Suppressor macrophage treated with lipopolysaccharide for 1 hour (primary cell): ENCODE measurements at places on chromosomes 6 and 20.

GRCh38 chr6:109308018-109308492, 74.2 kb downstream of the CD164 start:
- DNase-seq: peak; percentile 96

GRCh38 chr20:14902432-14903089, 565.1 kb upstream of the FLRT3 start:
- no peak for DNase-seq

GRCh38 chr20:59463541-59463940, 140.8 kb upstream of the PHACTR3 start:
- no peak for DNase-seq

DNA sequence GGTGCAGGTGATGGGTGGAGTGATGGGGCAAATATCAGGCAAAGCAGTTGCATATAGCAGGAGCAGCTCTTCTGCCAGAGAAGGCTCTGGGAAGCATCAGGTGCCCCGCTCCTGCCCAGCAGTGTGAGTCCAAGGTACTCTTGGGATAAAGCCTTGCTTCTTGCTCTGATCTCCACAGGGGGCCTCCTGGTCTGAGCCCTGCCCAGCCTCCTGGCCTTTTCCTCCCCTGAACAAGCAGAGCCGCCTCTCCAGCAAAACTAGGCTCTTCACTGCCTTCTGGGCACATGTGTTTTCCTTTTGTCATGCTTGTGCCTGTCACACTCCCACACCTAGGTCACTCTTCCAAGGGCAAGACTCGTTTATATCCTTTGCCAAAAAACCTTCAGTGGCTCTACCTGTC, 34.3 kb downstream of the SIRPA start:
- no peak for DNase-seq

DNA sequence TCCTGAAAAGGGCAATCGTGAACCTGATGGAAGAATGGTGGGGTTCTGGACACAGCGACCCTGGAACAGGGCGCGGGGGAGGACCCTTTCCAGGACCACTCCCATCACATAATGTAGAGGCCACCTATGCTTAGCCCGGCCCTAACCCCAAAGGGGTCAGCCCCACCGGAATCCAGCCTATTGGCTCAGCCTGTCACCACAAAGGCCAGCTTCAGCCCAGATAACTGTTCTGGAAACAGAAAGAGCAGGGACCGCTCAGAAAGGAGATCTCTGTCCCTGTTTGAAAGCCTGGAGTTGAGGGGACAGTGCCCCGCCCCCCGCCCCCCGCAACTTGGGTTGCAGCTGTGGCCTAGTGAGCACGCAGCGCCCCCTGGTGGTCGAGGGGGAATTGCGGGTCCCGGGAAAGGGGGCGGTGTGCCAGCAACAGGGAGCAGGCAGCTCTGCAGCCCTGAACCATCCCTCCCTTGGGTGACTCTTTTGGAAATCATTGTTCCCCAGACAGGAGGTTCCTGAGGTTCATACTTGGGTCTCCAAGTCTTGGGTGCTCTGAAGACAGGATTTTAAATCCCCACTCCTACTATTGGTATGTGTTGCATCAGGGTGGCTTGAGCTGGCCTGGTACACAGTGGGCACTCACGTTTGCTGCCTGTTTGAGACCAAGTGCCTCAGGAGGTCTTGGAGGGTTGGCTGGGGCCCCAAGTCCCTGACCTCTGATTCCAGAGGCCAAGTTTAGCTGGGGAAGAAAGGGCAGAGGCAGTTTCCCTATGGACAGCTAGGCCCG, 1.5 kb downstream of the SIGLEC1 start:
- peak; percentile 90 for DNase-seq

GRCh38 chr6:10210052-10210451, 204.8 kb downstream of the TFAP2A start:
- peak; percentile 64 for DNase-seq

- no peak for DNase-seq
Observed at GRCh38 chr20:61710108-61710507, 355.6 kb downstream of the TAF4 start.

DNA sequence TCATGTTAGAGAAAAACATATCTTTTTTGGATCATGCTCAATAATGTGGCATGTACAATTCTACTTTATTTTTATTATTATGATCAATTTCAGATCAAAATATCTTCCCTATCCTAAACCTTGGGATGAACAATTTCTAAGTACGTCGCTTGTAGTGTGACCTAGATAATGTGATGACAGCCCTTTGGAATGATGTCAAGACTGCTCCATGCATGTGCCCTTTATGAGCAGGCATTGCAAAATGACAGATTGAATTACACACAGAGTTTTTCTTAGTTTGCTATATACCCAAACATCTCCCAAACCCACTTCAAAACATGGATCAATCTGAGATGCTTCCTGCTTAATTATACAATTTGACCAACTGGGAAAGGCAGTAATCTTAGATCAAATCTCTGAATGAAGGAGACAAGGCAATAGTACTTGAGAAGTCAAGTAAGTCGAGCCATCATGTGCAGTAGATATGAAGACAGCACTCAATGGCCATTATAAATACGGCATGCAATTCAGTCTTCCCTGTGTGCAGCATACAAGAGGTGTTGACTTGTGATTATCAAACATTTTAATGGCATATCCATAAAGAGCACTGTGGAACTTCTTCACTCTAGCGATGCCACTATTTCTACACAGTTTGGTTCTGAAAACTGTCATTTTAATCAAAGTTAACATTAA, 294.8 kb downstream of the RNF144B start:
- DNase-seq: no peak

- DNase-seq: no peak
Observed at GRCh38 chr20:64041781-64042053, 5.7 kb downstream of the C20orf204 start.

DNA sequence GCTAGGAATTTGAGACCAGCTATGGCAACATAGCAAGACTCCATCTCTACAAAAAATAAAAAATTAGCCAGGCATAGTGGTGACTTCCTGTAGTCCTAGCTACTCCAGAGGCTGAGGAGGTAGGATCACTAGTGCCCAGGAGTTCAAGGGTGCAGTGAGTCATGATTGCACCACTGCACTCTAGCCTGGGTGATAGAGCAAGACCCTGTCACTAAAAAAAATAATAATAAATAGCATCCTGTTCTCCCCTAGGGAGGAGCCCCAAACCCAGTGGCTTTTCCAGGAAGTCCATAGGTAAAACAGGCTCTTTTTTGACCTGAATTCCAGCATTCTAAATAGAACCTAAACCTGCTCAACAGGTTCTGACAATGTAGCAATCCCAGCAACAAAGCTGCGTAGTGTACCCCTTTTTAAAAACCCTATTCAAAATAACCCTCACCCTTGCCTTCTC, 192.0 kb downstream of the ALDH8A1 start:
- DNase-seq: no peak

- DNase-seq: no peak
Observed at GRCh38 chr20:11158146-11158545, 484.3 kb upstream of the JAG1 start.

DNA sequence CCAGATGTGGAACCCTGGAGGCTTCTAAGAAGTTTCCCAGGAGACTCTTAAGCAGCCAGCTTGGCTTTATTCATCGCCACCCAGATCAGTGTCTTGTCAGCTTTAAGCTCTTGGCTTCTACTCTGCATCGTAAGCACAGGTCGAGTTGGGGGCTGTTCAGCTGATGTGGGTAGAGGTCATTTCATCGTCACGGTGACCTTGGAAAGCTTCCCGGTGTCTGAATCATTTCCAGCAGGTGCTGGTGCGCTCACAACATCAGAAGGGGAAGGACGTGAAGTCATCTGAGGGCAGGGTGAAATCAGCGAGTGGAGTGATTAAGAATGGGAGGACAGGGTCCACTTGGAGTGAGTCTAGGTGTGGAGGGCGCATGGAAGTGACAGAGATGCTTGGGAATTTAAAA, 112.6 kb downstream of the SASH1 start:
- DNase-seq: no peak

DNA sequence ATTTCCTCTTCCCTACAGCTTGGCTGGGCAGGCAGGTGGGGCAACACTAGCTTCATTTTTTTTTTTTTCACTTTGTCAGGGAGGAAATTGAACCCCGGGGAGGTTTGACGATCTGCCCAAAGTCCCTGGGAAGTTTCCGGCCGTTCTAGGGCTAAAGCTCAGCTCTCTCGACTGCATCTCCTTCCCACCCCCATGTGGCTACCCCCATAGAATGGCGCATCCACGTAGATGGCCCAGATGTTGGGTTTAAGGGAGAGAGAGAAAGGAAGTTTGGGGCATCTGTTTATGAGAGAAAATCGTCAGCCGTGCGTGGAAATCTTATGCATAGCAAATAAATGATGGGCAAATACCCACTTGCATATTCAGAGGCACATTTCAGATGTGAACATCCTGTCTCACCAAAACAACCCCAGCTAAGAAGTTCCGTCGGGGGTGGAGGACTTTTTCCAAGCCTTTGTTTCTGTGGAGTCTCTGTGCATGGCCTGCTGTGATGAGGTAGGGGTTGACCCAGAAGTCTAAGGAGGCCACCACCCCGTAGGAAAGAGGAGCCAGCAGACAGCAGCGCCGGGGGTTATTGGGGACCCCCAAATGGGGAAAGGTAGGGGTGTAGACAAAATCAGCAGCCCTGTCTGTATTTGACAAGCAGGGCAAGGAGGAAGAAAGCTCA, 40.5 kb upstream of the ZNF831 start:
- DNase-seq: no peak

- no peak for DNase-seq
Observed at GRCh38 chr20:51800060-51800871, 2.1 kb downstream of the SALL4 start.

- no peak for DNase-seq
Observed at GRCh38 chr6:141110481-141110880, 1022.2 kb upstream of the GJE1 start.

DNA sequence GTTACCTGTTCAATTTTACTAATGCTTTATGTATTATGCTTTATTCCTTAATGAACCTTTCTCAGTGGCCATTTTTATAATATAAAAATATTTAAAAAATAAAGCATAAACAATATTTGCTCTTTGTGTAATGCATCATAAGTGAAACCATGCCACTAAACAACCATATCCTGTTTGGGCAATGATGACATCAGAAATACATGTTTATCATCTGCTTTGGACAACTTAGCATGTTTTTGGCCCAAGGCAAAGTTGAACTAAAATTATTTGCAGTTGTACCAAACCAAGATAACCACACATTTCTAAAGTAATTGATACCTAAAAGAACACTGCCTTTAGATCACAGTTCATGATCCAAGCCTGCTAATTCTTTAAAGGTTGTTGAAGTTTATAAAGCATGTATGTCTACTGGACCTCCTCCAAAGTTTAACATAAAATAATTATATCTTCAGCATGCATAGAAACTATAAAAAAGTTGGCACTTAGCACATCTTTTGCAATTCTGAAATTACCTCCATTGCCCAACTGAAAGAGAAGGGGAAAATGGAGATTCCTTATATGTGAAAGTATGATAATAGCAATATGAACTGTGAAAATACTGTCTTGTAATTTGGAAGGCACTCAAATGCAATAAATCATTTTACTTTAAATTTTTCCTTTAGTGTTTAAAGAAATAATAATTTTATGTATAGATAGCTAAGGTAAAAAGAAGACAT, 325.6 kb upstream of the RUNX2 start:
- DNase-seq: peak; percentile 79

DNA sequence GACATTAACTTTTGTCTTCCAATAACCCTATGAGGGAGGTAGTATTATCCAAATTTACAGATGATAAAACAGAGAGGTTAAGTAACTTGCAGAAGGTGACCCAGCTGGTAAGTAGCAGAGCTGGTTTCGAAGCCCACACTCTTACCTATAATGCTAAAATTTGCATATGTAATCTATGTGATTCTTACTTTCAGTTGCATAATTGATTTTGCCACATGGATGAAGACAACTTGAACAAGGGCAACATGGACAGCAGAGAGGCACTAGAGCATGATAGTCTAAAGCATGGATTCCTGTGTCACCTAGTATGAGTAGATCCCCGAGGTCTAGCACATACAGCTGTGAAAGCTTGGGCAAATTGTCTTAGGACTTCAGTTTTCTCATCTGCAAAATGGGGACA, 117.6 kb upstream of the DTNBP1 start:
- no peak for DNase-seq

DNA sequence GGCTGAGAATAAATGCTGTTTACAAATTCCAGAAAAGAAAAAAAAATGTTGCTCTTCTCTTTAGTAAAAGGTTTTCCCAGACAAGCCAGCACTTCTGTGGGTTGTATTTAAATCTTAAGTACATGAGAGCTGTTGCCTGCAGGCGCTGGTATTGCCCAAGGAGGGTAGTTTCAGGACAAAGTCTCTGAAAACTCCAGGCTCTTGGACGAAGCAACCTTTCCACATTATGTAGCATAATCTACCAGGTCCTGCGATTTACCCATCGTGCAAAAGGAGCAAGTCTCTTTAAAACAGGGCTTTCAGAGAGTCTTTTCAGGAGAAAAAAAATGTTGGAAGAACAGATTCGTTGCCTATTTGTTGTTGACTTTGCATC, 65.6 kb downstream of the PLG start:
- no peak for DNase-seq

DNA sequence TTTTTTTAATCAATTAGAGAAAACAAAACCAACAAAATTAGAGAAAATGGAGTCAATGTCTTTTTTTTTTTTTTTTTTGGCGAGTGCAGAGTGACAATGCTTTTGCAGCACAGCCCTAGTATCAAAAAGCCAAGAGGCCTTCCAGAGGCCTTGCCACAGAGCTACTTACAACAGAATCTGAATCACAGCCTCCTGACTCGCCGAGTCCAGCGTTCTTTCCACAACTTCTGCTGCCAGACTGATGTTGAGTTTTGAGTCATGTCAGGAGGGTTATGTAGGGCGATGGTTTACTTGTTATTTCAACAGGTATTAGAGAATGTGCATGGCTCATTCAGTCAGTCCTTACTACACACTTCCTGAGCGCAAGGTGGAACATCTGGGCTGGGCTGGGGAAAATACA, 88.6 kb downstream of the FNDC1 start:
- no peak for DNase-seq

- no peak for DNase-seq
Observed at GRCh38 chr6:92159046-92159445, 1260.3 kb downstream of the EPHA7 start.

- DNase-seq: no peak
Observed at GRCh38 chr6:98824162-98824901, 10.0 kb upstream of the POU3F2 start.

DNA sequence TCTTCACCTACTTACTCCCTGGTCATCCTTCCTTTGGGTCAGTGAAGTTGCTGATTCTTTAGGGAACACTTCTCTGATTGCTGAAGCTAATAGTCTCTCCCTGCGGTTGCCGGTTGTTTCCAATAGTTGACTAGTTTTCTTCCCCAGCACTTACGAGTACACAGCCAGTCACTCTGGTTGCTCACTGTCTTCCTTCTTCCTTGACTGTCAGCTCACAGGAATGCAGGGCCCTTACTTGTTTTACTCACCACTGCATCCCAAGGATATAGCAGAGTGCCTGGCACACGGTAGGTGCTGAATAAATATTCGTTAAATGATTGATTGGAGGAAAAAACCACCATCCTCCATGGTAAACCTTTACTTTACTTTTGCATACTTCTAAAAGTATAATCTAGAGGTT, 345.0 kb downstream of the QKI start:
- no peak for DNase-seq
